ENCODE measurements at places on chromosomes 4 and X. TPM values are rescaled to one million over a fixed set of nuclear protein-coding genes. Genes with fewer than 3 reads are reported as not detected.

MAGEB17 gene
- polyA plus RNA-seq, result 0.14 TPM

GRCh38 chrX:16822723-16823122, 36.5 kb downstream of the TXLNG start:
- no peak for DNase-seq

DNA sequence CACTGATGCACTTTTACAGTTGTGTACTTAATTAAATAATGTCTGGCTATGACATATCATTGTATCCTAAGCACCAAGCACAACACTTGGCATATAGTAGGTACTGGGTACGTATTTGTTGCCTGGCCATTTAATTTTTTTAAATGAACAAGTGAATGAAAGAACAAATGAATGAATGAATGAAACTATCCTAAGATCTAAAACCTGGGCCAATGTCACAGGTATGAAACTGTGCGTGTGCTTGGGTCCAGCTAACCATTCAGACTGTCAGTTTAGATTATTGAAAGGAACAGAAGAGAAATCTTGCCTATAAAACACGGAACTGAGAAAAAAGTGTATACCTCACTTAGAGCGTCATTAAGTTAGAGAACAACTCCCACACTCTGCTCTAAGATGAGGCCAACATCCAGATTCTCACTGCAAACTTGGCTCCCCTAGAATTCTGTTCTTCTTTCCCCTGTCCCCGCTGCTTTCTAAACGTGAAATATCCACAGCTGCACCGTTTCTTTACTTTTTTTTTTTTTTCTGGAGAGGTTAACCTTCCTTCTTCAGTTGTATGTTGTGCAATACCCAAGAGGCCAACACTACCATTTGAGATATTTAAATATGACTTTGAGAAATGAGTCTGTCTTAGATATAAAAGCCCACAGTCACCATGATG, 17.3 kb upstream of the SEL1L3 start:
- DNase-seq, result no peak

DNA sequence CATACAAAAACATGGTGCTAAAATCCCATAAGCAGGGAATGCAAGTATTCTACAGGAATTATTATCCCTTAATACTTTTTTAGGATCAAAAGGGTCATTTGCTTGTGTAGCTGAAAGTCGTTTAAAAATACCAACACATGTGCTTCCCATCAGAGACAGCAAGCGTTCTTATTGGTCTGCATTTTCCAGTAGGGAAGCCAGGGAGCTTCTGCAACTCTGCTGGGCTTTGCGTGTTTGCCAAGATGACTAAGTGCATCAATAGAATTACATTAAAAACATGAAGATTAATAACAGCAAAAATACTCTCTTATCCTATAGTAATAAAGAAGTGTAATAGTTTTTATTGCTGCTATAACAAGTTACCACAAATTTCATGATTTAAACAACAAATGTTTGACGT, 111.2 kb downstream of the QDPR start:
- DNase-seq, result no peak

GRCh38 chr4:172838943-172839342, 329.7 kb upstream of the GALNT7 start:
- no peak for DNase-seq

GRCh38 chr4:14152834-14153519, 525.5 kb upstream of the BOD1L1 start:
- DNase-seq, result no peak

DNA sequence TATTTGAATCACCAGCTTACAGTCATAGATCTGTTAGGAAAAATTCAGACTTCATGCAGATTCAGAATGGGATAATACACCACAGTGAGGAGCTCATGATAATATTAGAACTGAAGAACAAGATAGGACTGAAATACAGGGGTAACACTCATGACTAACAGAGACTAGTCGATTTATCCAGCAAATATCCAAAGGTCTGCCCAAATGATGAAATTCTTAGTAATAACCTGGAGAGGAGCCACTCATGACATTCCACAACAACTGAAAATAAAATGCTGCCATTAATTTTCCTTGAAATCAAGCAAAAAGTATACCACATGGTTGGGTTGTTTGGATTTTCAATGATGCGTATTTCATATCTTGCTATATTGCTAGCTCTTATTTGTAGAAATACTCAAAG, 903.7 kb upstream of the ADGRL3 start:
- no peak for DNase-seq

DNA sequence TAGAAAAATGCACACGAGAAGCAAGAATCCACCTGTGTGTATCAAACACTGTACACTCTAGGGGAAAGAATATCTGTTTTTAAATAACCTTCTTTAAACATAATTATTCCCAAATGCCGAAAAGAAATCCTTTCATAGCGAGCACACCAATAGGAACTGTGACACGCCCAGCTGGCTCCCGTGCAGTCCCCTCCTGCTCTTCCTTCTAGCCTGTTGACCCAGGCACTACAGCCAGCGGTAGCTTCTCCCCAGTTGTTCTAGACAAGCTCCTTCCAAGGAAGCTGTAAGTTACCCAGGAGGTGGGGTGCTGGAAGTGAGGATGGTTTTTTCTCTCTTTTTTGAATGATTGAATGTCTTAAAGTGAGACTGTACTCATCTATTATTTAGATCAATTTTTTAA, 19.5 kb upstream of the NOCT start:
- no peak for DNase-seq

P2RY4 gene
- polyA plus RNA-seq, result not detected

DNA sequence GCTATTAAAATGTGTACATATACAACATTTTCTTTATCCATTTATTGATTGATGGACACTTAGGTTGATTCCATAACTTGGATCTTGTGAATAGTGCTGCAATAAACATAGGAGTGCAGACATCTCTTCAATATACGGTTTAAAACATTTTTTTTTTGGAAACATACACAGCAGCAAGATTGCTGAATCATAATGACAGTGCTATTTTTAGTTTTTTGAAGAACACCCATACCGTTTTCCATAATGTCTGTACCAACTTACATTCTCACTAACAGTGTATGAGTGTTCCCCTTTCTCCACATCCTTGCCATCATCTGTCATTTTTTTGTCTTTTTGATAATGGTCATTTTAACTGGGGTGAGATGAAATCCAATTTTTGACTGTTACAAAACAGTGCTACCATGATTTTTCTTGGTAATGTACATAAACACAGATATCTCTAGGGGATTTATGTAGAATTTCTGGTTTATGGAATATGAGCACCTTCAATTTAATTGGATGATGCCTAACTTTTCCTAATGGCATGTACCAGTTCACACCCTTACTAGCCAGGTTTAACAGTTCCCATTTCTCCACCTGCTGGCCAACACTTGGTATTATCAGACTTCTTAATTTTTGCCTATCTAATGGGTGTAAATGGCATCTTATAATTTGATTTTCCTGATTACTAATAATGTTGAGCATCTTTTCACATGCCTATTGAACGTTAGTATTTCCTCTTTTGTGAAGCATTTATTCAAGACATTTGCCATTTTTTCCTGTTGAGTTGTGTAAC, 21.0 kb upstream of the TMSB15B start:
- DNase-seq, result no peak

DNA sequence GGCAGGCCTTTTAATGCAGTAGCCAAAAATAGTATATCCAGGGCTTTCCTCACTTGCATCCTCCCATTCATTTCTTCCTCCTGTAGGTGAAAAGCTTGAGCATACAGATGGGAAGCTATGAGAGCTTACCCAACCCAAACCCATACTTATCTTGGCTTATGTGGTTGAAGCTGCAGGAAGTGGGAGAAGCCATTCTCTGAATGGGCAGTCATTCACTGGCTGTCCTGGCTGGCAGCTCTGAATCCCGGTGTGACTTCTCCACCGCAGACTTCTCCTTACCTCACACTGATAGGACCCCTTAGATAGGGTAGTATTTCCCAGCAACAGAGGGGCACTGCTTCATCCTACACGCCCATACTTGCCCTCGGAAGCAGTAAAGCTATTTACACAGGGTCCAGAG, 125.4 kb downstream of the AMMECR1 start:
- no peak for DNase-seq

TMPRSS11B gene
- polyA plus RNA-seq, result not detected

DNA sequence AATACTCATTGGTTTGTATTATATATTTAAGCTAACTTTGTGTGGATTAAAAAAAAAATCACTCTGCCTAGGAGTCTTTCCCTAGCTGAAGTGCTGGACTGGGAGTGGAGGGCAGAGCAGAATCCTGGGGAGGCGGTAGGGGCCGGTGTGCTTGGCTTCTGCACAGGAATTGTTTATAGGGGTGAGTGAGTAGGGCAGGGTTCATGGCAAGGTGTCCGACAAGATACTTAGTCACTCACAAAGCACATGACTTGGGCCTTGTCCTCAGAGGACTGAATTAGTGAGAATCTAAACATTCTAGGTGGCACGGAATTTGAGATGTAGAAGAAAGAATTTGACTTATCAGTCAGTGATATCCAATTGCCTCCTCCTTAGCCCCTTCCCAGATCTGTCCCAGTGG, 32.2 kb downstream of the FNIP2 start:
- DNase-seq, result no peak

DNA sequence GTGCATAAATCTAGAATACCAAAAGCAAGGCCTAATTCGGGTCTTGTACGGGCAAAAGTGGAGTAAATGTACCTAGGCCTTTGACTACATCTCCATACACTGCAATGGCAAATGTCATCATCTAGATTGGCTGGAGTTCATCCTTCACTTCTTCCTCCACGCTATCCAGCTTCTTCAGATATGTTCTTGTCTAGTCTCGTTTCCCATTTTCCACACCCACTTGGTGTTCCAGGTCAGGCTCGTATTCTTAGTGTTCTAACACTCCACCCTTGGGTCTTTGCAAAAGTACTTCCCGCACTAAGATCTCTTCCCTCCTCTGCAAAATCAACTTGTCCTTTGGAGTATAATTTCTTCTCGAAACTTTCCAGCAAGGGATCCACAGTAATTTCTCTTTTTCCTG, 1.4 kb downstream of the COQ2 start:
- DNase-seq, result no peak

DNA sequence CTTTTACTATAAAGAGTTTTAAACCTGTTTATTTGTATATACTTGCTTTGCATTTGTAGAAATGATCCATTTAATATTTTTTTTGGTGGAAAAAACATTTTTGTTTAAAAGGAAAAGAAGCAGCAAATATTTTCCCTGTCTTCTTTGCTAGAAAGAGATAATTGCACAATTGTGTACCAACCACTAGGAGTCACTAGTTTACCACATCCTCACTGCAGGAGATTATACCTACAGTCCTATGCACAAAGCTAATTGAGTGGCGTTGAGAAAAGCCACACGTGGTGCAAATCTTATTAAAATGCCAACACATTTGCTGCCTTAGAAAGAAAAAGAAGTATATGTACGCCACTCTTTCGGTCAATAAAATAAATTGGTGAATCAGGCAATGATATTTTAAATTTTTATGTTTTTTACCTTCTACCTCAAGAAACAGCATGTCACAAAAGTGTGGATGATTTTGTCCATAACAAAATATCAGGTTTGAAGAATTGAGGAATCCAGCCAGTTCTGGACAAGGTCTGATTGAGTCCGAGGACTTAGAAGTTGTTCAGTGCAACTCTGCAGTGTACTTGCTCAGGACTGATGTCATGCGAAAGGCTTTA, 102.9 kb downstream of the GRXCR1 start:
- peak; percentile 13 for DNase-seq
